ENCODE measurements at places on chromosomes 5 and 9. TPM values are rescaled to one million over a fixed set of nuclear protein-coding genes. Genes with fewer than 3 reads are reported as not detected.
A peak's percentile ranks its signal among the peaks of the same experiment; 100 is the strongest.

- H3K4me1 ChIP-seq = peaks cover 37% of the 10 kb centered on the region
- no peaks in the 10 kb centered on the region for H3K27me3 ChIP-seq
- peak overlapping the region; percentile 84 for H3K4me3 ChIP-seq
- DNase-seq = no peak
These were observed 3.4 kb downstream of the SNX18 start for GRCh38 chr5:54520940-54521339.

Gene PCDHA13
- total RNA-seq = 2.3 TPM

Gene ANKRD34B
- total RNA-seq = 0.29 TPM

Gene NIM1K
- total RNA-seq = 0.26 TPM

GRCh38 chr5:111367115-111367514 lies 142.9 kb downstream of the CAMK4 start:
- no peak overlapping the region for H3K27ac ChIP-seq
- peak; percentile 30 for DNase-seq
- no peak overlapping the region for H3K4me3 ChIP-seq
- H3K27me3 ChIP-seq = no peaks in the 10 kb centered on the region
- no peaks in the 10 kb centered on the region for H3K36me3 ChIP-seq
- H3K4me1 ChIP-seq = peaks cover 8% of the 10 kb centered on the region

Gene PCDHB3
- 0.10 TPM for total RNA-seq

Gene PCDHA12
- 0.78 TPM for total RNA-seq

- peaks cover 17% of the 10 kb centered on the region for H3K36me3 ChIP-seq
- H3K27me3 ChIP-seq = no peaks in the 10 kb centered on the region
- H3K4me1 ChIP-seq = no peaks in the 10 kb centered on the region
- DNase-seq = no peak
- H3K4me3 ChIP-seq = no peak overlapping the region
These were observed 33.2 kb upstream of the SLC6A3 start for GRCh38 chr5:1478271-1479035.

DNA sequence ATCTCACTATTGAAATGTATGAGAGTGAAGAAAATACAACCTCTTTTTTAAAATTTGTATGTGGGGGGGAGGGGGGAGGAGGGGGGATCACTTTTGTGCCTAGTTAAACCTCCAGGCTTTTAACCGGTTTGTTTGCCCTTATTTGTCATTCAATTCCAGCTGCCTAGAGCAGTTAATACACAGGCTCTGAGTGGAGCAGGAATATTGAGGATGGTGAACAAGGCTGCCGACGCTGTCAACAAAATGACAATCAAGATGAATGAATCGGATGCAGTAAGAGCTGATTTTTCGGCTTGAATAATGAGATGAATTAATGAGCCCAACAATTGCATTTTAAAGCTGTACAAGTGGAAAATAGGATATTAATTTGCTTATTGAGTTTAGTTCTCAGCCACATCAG lies 28.7 kb upstream of the SNX24 start:
- no peak overlapping the region for H3K27ac ChIP-seq
- no peak for DNase-seq
- H3K4me3 ChIP-seq = no peak overlapping the region
- no peaks in the 10 kb centered on the region for H3K4me1 ChIP-seq
- peaks cover 10% of the 10 kb centered on the region for H3K36me3 ChIP-seq
- H3K27me3 ChIP-seq = no peaks in the 10 kb centered on the region

Gene TMEM174
- not detected for total RNA-seq

GRCh38 chr9:117480729-117481128 lies 65.9 kb upstream of the ASTN2 start:
- no peak for DNase-seq
- no peak overlapping the region for H3K4me3 ChIP-seq

Gene ISL1
- total RNA-seq = 9.4 TPM

Gene PRLR
- total RNA-seq = 1.2 TPM

Gene C9
- total RNA-seq = not detected

Gene LHX3
- not detected for total RNA-seq

DNA sequence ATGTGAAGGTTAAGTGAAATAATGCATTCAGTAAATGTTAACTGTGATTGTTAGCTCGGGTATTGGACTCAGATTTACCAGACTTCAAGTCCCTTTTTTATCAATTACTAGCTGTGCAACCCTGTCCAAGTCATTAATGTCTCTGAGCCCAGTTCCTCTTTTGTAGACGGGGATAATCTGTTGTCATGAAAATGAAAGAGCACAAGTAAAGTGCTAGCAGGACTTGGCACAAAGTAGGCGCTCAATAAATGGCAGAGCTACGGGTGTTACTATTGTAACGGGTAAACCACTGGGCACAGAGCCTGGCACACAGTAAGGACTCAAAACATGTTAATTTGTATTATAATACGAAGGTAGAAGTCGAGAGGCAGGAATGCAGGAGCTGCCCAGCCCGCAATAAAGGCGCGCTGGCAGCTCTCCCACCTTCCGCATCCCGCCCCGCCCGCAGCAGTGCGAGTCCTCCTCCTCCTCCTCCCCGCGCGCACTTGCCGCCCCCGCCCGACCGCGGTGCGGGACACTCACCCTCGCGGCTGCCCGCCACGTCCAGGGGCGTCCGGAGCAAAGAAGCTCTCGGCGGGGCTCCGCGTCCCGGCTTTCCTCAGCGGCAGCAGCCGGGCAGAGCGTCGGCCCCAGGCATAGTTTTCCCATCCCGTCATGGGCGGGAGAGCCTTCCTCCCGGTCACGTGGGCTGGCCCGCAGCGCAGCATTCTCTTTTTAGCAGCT lies at the start of gene C1QTNF2:
Gene C1QTNF2, minus strand, starts transcription at position 637 of the 723 bp plus-strand sequence. CDS start 15,615 bp downstream, outside the sequence.
- H3K4me1 ChIP-seq = peaks cover 9% of the 10 kb centered on the region
- peak within 1 kb of the TSS; percentile 71 for H3K4me3 ChIP-seq
- no peak within 1 kb of the TSS for H3K27ac ChIP-seq
- H3K36me3 ChIP-seq = peaks cover 6% of the 10 kb centered on the region

Gene PCDHB10
- 1.2 TPM for total RNA-seq

Gene FOXD4L3
- 1.2 TPM for total RNA-seq

DNA sequence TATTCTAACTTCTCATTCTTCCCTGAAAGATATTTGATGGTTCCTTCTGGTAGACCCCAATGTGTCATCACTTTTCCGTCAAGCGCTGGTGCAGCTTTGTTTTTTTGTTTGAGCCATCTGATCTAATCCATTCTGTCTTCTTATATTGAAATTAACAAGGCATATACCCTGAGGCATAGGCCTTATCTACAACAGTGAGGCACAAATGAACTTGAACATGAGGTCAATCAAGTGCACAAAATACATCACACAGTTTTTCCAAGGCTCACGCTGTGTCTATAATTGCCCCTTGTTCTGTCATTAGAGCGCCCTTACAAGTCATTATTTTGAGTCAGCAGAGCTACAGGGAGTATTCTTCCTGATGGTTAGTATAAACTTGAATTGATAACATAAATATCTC lies 406.6 kb downstream of the MAT2B start:
- no peak overlapping the region for H3K4me3 ChIP-seq
- no peaks in the 10 kb centered on the region for H3K4me1 ChIP-seq
- no peak for DNase-seq
- no peak overlapping the region for H3K27ac ChIP-seq

GRCh38 chr5:69295088-69295754 lies 37.4 kb downstream of the CCDC125 start:
- H3K27me3 ChIP-seq = no peaks in the 10 kb centered on the region
- H3K27ac ChIP-seq = peak overlapping the region; percentile 68
- peaks cover 13% of the 10 kb centered on the region for H3K4me1 ChIP-seq
- H3K4me3 ChIP-seq = no peak overlapping the region

DNA sequence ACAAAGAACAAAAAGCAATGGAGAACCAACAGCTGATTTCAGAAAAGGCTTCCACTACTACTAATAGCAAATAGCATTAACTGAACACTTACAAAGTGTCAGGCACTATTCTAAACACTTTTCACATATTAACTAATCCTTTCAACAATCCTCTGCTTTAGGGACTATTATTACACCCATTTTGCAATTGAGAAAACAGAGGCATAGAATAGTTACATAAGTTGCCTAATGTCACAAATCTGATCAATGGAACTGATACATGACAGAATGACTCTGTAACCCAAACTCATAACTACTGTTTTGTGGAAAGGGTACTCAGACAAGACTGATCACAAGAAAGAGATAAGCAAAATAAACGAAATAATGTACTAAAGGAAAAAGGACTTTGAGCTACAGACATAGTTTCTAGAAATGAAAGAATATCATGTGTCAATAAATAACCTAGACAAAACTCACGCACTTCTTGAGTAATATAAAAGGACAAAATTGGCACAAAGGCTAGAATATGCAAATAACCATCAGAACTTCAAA lies 31.3 kb downstream of the ABHD17B start:
- DNase-seq = no peak
- H3K27ac ChIP-seq = no peak overlapping the region
- no peaks in the 10 kb centered on the region for H3K27me3 ChIP-seq
- H3K36me3 ChIP-seq = peaks cover 5% of the 10 kb centered on the region

DNA sequence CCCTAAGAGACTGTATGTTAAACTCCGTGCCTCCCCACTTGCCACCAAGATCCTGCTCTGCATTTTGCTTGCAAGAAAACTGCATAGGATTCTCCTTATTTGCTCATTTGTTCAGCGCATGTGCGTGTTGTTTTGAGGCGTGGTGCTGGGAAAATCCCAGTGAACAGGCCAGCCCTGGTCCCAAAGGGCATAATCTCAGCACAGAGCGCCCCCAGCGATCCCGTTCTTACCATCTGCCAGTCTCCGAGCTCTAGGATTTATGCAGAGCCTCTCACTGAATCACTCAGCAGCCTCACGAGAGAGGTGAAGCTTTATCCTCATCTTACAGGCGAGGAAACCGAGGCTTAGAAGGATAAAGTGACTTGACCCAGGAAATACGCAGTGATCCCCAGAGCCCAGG lies 11.5 kb downstream of the PRRX2 start:
- H3K4me3 ChIP-seq = no peak overlapping the region
- DNase-seq = no peak
- H3K4me1 ChIP-seq = no peaks in the 10 kb centered on the region
- no peak overlapping the region for H3K27ac ChIP-seq
- H3K27me3 ChIP-seq = peaks cover 56% of the 10 kb centered on the region

DNA sequence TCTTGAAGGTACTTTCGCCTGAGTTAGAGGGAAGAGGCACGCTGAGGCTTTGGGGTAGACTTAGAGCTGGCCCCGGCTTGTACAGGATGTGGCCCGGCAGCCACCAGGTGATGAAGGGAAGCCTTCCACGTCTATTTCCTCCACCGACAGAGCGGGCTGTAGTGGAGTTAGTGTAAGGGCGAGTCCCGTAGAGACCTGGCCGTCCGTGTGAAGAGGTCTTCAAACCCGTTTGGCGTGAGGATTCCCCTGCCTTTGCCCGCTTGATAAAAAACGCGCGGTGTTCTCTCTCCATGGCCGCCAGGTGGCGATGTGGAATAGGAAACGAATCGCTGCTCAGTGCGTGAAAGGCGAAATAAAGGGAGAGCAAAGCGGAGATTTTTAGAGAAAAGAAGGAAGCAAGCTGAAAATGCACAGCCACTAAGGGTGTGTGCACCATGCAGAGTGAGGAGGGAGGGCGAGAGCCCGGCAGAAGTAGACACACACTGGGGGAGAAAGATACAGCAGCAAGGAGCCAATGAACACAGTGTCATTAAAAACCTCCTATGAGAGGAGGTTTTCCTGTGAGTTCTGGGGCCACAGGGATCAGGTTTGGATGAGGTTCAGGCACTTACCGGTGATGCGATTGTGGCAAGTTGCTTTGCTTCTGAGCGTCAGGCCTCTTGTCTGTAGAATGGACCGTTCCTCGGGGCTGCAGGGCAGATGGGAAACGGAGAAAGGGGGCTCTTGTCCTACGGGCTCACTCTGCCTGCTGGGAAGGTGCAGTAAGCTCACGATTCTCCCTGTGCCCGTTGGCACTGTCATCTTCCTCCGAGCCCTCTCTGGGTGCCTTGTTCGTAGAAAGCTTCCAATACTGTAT lies 34.2 kb downstream of the STC2 start:
- peaks cover 11% of the 10 kb centered on the region for H3K4me1 ChIP-seq
- peak overlapping the region; percentile 20 for H3K4me3 ChIP-seq
- H3K36me3 ChIP-seq = no peaks in the 10 kb centered on the region
- peak; percentile 87 for DNase-seq
- peak overlapping the region; percentile 40 for H3K27ac ChIP-seq

GRCh38 chr5:139592289-139592688 lies 31.1 kb downstream of the UBE2D2 start:
- DNase-seq = no peak
- H3K4me3 ChIP-seq = peak overlapping the region; percentile 11
- peak overlapping the region; percentile 26 for H3K27ac ChIP-seq
- peaks cover 30% of the 10 kb centered on the region for H3K4me1 ChIP-seq
- H3K27me3 ChIP-seq = no peaks in the 10 kb centered on the region

DNA sequence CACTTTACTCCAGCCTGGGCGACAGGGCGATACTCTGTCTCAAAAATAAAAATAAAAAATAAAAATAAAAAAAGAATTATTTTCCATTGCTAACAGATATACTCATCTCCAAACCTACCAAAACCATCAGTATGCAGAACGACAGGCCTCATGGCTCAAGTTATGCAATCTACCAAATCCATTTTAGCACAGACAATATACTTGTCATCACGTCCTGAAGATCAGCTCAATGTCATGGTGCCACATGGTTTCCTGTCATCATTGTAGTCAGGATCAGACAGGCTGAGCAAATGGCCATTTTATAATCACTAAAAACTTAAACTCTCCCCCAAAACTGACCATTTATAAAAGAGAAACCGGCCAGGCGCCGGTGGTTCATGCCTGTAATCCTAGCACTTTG lies 69.1 kb downstream of the HABP4 start:
- DNase-seq = no peak
- H3K36me3 ChIP-seq = no peaks in the 10 kb centered on the region
- H3K4me3 ChIP-seq = no peak overlapping the region
- H3K27ac ChIP-seq = no peak overlapping the region
- no peaks in the 10 kb centered on the region for H3K27me3 ChIP-seq

- no peak overlapping the region for H3K27ac ChIP-seq
- H3K4me1 ChIP-seq = peaks cover 2% of the 10 kb centered on the region
- no peak overlapping the region for H3K4me3 ChIP-seq
- DNase-seq = no peak
These were observed 5.7 kb upstream of the C5orf46 start for GRCh38 chr5:147912011-147912410.

DNA sequence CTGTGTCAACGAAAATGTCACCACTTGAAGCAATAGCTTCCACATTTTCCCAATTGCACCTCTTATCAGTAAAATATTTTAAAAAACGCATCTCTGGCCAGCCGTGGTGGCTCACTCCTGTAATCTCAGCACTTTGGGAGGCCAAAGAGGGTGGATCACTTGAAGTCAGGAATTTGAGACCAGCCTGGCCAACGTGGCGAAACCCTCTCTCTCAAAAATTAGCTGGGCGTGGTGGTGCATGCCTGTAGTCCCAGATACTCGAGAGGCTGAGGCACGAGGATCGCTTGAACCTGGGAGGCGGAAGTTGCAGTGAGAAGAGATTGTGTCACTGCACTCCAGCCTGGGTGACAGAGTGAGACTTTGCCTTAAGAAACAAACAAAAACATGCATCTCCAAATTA lies 210.1 kb upstream of the CHD1 start:
- H3K36me3 ChIP-seq = no peaks in the 10 kb centered on the region
- peaks cover 9% of the 10 kb centered on the region for H3K4me1 ChIP-seq
- H3K4me3 ChIP-seq = no peak overlapping the region
- no peak for DNase-seq
- no peak overlapping the region for H3K27ac ChIP-seq

All from Calu3 (cell line).